Aortic smooth muscle cell (primary cell): ENCODE measurements at places on chromosomes 5 and 9. TPM values are rescaled to one million over a fixed set of nuclear protein-coding genes. Genes with fewer than 3 reads are reported as not detected.

The ZDHHC12 gene
- 23.3 and 27.0 TPM in 2 replicates for total RNA-seq

The OR2V2 gene
- total RNA-seq = not detected in 2 replicates

The KCNV2 gene
- total RNA-seq = not detected in 2 replicates

The BNC2 gene
- total RNA-seq = 11.9 and 12.3 TPM in 2 replicates

The IFNA13 gene
- total RNA-seq = not detected in 2 replicates

The TMEFF1 gene
- total RNA-seq = 0.87 and 1.1 TPM in 2 replicates

The FBLL1 gene
- total RNA-seq = 0.56 TPM in 1 of 2 replicates, not detected in the other

The PCDHGB1 gene
- 1.8 and 4.3 TPM in 2 replicates for total RNA-seq

The CDKN2A gene
- 8.0 and 10.7 TPM in 2 replicates for total RNA-seq

The SAXO1 gene
- total RNA-seq = under 0.01 TPM in 2 replicates

The SPATA6L gene
- total RNA-seq = 0.79 and 0.81 TPM in 2 replicates
